ENCODE measurements at places on chromosomes 16 and 17.

GRCh38 chr16:9518581-9518980 lies 427.1 kb downstream of the HAPSTR1 start:
- no peak for DNase-seq

DNA sequence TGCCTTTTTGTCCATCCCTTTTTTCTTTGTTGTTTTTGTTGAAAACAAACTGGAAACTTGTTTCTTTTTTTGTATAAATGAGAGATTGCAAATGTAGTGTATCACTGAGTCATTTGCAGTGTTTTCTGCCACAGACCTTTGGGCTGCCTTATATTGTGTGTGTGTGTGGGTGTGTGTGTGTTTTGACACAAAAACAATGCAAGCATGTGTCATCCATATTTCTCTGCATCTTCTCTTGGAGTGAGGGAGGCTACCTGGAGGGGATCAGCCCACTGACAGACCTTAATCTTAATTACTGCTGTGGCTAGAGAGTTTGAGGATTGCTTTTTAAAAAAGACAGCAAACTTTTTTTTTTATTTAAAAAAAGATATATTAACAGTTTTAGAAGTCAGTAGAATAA lies 4.9 kb downstream of the SOX9 start:
- DNase-seq: no peak

- no peak for DNase-seq
These were observed 9.7 kb downstream of the CCR7 start for GRCh38 chr17:40555296-40556190.

DNA sequence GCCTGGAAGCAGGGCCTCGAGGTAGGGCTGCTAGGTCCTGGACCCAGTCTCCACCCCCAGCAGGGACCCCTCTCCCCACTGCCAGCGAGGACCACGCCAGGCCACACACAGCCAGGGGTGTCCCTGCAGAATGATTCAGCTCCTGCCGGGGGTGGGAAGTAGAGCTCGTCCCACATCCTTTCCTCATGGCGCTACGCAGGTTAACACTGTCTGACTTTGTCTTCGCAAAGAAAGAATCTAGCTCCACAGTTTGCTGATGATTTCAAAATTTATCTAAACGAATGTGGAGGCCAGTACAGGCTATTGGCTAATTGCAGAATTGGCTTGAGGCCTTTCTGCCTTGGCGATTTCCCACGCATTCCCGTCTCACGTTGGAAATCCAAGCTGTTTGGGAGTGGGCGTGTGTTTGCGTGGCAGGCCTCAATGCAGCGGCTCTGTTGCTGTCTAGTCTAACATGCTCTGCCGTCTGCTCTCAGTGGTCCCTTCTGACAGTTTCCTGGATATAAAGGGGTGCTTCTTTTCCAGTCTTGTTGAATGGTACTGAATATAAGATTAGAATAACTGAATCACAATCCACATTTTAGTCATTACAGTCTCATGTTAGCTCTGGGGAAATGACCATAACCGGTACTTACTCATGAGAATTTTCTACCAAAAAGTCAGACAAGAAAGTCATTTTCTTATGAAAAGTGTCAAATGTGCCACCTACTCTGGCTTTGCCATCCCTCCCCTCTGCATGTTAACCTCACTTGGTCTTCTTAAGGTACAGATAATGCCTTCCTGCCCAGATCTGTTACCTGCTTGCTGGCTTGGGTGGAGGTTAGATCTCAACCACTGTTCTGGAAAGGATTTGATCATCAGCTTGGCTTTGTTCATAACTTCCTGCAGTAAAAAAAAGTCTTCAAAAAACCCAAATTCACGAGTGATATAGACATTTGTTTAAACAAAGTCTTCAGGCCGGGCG lies 252.4 kb downstream of the NTN1 start:
- no peak for DNase-seq

DNA sequence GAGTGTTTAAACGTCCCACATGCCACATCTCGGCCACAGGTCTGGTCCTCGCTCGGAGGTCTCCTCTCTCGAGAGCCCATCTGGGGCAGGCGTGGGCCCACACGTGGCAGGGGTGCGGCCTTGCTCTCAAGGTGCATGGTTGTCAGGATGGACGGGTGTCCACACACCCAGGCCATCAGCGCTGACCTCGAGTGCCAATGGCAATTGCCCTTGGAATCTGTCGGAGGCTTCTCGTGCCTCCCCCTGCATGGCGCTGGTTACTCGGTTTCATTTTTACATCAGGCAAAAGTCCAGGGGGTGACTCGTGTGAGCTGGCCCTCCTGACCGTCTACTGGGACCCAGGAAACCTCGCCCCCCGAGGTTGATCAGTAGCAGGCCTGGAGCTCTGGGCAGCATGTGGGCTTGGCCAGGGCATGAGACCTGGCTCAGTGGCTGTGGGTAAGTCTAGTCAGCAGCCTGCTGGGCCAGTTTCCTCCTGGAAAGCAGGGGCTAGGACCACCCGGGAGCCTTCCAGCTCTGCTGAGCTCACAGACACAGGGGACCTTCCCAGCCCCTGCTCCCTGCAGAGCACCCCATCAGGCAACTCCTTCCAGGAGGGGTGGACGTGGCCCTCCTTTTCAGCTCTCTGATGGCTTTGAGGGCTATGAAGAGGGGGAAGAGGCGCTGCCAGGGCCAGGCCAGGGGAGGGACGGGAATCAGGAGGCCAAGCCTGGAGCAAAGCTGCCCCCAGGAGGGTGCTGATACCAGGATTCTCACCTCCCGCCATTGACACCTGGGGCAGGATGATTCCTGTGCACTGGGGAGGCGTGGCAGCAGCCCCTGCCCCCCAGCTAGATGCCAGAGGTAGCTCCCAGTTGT lies 3.7 kb upstream of the ZNF469 start:
- no peak for DNase-seq

GRCh38 chr16:19549673-19550072 lies 5.8 kb upstream of the VPS35L start:
- no peak for DNase-seq

- no peak for DNase-seq
These were observed 504 bp downstream of the FOXC2 start for GRCh38 chr16:86566966-86567700.

GRCh38 chr16:3754081-3754703 lies 36.9 kb upstream of the TRAP1 start:
- no peak for DNase-seq

Data from GM12864 (cell line).